ENCODE measurements at places on chromosomes 4 and X. TPM values are rescaled to one million over a fixed set of nuclear protein-coding genes. Genes with fewer than 3 reads are reported as not detected.

Gene MAGEA11
- total RNA-seq = not detected

Gene HMX1
- total RNA-seq = not detected

Gene AFM
- total RNA-seq = 10.0 TPM

Gene DMP1
- total RNA-seq = not detected

Gene TMEM154
- 3.3 TPM for total RNA-seq

Gene VSIG1
- 0.64 TPM for total RNA-seq

Gene CCNG2
- 92.9 TPM for total RNA-seq

Gene ZXDA
- total RNA-seq = 12.7 TPM

Gene THAP6
- total RNA-seq = 20.4 TPM

Gene CLGN
- total RNA-seq = 0.47 TPM

Gene DGKK
- total RNA-seq = 3.2 TPM

Gene RNF212
- total RNA-seq = 9.6 TPM

Gene MCF2
- total RNA-seq = 1.2 TPM

Gene RHOXF2B
- not detected for total RNA-seq

Gene CDKL5
- 17.2 TPM for total RNA-seq

Gene NKX6-1
- total RNA-seq = not detected

Gene PDZD4
- total RNA-seq = 10.6 TPM

Gene HSFX4
- not detected for total RNA-seq

Gene NUP54
- 73.7 TPM for total RNA-seq

Gene PHF8
- 39.3 TPM for total RNA-seq

Gene VEGFD
- 0.58 TPM for total RNA-seq

Gene ERAS
- not detected for total RNA-seq

Gene MECP2
- 30.7 TPM for total RNA-seq

Gene FOXR2
- not detected for total RNA-seq

Gene UGT2B17
- total RNA-seq = not detected

Gene HSPA4L
- 4.9 TPM for total RNA-seq

Gene EFHC2
- 4.4 TPM for total RNA-seq

Gene FGF13
- 27.5 TPM for total RNA-seq

Gene MAGEE1
- total RNA-seq = 5.0 TPM

Gene AGA
- 21.0 TPM for total RNA-seq

Gene IL2RG
- total RNA-seq = 3.2 TPM

Gene ADRA2C
- total RNA-seq = 11.1 TPM

Gene IBSP
- not detected for total RNA-seq

Gene NSG1
- total RNA-seq = 1.3 TPM

Measured in metanephros (tissue), 2 donors.